ENCODE measurements at places on chromosomes 5 and 9. TPM values are rescaled to one million over a fixed set of nuclear protein-coding genes. Genes with fewer than 3 reads are reported as not detected.

The DAB2 gene
- polyA plus RNA-seq = 23.7 TPM

The MLANA gene
- polyA plus RNA-seq = not detected

The LHX3 gene
- polyA plus RNA-seq = not detected

The EPB41L4A gene
- polyA plus RNA-seq = 0.31 TPM

The NEUROG1 gene
- polyA plus RNA-seq = not detected

Data from SK-N-SH (cell line).